ENCODE measurements at places on chromosomes 11 and 22.

DNA sequence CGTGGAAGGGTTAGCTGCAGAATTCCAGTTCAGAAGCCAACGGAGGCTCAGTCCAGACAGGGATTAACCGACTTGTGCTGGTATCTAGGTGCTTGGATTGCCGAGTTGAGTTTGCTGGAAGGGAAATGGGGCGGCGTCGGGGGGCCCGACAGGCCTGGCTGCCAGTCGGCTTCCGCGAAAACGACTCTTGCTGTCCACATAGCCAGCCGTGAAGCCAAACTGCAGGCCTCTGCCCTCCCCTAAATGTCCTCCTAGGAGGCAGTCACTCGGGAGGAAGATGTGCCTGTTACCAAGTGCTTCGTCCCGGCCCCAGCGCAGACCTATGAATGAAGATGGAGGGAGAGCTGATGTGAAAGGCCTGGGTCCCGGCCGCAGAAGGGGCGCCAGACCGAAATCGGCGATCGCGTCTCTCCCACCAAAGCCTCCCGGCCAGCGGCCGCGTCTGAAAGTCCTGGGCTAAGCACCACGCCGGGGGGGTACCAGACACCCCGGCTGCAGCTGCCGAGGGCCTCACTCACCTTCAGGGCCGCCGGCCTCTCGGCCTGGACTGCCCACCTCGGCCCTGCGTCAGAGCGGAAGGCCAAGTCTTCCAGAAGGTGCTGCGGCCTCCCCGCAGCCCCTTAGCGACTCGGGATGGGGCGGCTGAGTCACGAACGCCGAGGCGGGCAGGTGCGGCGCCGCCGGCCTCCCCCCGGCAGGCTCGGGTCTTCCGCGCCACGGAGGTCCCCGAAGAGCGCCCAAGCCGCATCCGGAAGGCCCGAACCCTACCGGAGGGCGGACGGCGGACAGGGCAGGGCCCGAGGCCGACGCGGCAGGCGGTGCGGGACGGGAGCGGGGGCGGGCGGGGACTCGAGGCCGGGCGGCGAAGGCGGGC, 7.5 kb downstream of the DPAGT1 start:
- DNase-seq = peak; percentile 83

DNA sequence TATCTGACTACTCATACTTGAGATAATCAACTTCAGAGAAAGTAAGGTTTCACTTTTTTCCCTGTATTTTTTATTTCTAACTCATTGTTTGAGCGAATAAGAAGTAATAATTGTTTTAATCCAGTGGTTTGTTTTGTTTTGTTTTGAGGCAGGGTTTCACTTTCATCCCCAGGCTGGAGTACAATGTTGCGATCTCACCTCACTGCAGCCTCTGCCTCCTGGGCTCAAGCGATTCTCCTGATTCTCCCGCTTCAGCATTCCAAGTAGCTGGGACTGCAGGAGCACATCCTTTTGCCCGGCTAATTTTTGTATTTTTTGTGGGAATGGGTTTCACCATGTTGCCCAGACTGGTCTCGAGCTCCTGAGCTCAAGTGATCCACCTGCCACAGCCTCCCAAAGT, 8.6 kb downstream of the GTF2H1 start:
- DNase-seq = no peak

GRCh38 chr22:20299746-20300136, 20.1 kb downstream of the DGCR6L start:
- no peak for DNase-seq

DNA sequence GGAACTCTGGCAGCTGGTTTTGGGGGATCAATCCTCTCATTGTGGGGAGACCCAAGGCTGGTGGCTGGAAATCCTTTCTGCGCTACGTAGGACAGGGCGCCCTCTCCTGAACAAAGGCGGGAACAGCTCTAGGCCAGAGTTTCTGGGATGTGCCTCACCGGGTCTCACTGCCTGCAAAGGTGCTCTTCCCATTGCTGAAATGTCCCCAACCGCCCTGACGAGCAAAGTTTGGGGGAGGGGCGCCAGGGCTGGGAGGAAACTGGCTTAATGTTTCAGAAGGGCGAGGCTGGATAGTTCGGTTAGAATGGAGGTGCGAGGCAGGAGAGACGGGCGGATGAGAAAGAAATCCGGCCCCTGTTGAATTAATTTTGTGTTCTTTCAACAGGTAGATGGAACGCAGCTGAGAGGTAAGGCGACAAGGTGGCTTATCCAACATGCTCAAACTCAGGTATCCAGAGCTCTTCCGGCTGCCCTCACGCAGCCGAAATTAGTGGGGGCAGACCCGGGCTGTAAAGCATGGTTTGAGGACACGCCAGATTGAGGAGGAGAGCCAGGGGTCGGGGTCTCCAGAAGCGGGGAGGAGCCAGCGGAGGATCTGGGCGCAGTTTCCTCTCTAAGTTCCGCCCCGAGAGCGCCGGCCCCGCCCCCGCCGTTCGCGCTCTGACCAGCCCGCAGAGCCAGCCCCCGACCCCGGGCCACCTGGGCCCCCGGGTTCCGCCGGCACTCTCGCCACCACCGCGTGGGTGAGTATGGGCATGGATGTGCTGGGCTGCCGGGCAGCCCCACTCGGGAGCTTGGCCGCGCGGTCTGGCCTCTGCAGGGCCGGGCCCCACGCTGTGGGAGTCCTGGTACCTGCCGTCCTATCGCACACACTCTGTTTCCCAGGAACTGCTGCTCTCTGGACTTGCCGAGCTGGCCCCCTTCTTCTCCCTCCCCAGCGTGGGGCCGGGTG, at the start of gene PGAP2:
Gene PGAP2 (plus strand): TSS at position 652 of the 952 bp plus-strand sequence. CDS start 2,700 bp downstream, outside the sequence.
- DNase-seq = peak; percentile 86

GRCh38 chr11:72482211-72482812, 48.0 kb upstream of the CLPB start:
- DNase-seq = peak; percentile 77

- DNase-seq = peak; percentile 67
Measured at GRCh38 chr11:18650859-18651557, 16.9 kb upstream of the SPTY2D1 start.

GRCh38 chr11:61349189-61349751, 12.4 kb downstream of the CYB561A3 start:
- DNase-seq = no peak

DNA sequence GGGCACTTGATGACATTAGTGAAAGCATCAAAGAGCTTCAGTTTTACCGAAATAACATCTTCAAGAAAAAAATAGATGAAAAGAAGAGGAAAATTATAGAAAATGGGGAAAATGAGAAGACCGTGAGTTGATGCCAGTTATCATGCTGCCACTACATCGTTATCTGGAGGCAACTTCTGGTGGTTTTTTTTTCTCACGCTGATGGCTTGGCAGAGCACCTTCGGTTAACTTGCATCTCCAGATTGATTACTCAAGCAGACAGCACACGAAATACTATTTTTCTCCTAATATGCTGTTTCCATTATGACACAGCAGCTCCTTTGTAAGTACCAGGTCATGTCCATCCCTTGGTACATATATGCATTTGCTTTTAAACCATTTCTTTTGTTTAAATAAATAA, 10.6 kb downstream of the REXO2 start:
- DNase-seq = no peak

DNA sequence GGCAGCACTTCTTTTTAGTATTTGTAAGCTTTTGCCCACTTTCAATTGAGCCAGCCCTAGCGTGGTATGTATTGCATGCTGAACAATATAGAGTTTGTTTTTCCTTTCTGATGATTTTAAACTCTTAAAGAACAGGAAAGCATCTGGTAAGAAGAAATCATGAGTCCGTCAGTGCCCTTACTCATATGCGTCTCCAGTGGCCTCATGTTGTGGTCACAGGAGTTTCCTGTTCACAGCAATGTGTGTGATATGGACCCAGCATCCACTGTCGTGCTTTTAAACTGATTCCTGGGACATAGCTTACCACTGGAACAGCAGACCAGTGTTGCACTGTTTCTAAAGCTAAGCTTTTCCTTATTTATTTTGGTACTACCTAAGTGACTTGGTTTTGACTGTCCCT, 40.1 kb downstream of the BID start:
- DNase-seq = no peak

DNA sequence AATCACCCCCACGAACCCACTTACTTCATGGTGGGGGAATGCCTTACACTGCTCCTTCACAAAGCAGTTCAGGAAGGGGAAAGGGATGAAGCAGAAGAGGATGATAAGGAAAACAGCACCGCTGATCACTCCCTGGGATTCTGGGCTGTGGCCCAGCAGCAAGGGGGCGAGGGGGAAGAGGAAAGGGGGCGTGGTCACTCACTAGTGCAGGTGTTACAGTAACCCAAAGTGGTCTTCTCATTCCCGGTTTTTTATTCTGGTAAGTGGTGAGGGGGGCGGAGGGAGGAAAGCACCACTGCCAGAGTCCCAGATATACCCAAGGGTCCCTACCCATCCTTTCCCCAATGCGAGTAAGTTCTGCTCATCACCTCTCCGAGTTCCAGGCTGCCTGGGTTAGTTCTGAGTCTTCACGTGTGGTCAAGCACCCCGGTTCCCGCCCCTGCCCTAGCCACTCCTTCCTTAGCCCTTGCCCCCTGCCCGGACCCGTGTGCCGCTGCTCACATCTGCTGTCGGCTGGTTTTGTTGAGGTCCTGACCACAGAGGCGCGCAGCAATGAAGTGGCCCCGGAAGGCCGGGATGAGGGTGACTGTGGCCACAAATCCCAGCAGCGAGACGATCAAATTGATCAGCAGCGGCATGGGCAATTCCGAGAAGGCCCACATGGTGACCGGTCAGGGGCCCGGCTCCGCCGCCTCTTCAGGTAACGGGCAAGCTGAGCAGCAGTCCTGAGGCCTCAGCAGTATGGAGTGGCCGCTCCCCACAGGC, 477 bp downstream of the DPAGT1 start:
- no peak for DNase-seq

GRCh38 chr22:31248138-31248745, 36.1 kb downstream of the LIMK2 start:
- DNase-seq = peak; percentile 87

DNA sequence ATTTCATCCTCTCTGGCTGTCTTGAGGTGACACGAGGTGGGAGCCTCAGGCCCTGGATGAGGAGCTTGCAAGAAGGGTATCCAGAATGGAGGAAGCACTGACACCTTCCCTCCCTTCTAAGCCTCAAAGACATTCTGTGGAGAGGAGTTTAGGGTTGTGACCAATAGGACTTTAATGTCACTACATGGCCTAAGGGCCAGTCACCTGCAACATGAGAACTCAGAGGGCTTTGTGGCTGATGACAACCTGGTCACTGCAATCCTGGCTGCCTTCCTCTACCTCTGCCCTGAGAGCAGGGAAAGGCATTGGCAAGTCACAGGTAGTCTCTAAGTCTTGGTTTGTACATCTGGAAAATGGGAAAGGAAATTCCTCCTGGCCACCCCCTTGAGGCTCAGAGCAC, 33.7 kb downstream of the PISD start:
- no peak for DNase-seq

DNA sequence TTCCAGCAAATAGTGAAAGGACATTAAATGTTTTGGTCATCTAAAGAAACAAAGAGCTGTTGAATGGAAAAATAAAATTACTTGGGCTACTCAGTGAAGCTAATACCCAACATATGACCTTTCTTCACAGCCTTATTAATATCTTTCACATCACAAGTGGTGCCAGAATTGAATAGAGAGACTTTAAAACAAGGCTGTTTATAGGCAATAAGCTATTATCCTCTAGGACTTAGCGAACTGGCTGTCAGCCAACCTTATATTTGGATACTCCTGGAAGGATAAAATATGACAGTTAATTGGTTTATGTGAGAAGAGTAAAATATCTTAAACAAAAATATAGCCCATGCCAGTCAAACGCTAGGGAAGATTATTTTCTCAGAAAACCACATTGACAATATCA, 225.5 kb upstream of the BLID start:
- DNase-seq = no peak

GRCh38 chr22:47692811-47693210, 930.4 kb downstream of the TBC1D22A start:
- no peak for DNase-seq

GRCh38 chr11:9571071-9571762, 2.3 kb upstream of the WEE1 start:
- no peak for DNase-seq

- no peak for DNase-seq
Measured at GRCh38 chr11:62001450-62002191, 34.2 kb upstream of the FTH1 start.

GRCh38 chr11:116948391-116948790, 111.0 kb upstream of the APOA1 start:
- no peak for DNase-seq

DNA sequence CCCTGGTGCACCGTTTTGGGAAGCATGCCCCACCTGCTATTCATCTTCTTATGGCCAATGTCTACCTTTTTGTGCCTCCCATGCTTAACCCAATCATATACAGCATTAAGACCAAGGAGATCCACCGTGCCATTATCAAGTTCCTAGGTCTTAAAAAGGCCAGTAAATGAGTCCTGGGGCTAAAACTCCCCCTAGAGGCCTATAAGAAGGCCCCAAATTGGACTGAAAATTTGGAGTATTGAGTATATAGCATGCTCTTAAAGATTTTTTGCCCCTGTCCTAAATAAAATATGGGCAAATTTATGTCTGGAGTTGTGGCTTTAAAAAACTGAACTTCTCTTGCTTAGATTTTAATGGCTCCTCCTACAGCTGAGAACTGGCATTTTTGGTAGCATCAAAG, 6.6 kb downstream of the OR51M1 start:
- DNase-seq = no peak

- no peak for DNase-seq
Measured at GRCh38 chr11:8015753-8016239, 28.7 kb downstream of the EIF3F start.

- DNase-seq = no peak
Measured at GRCh38 chr11:26665036-26665435, 56.8 kb downstream of the SLC5A12 start.

DNA sequence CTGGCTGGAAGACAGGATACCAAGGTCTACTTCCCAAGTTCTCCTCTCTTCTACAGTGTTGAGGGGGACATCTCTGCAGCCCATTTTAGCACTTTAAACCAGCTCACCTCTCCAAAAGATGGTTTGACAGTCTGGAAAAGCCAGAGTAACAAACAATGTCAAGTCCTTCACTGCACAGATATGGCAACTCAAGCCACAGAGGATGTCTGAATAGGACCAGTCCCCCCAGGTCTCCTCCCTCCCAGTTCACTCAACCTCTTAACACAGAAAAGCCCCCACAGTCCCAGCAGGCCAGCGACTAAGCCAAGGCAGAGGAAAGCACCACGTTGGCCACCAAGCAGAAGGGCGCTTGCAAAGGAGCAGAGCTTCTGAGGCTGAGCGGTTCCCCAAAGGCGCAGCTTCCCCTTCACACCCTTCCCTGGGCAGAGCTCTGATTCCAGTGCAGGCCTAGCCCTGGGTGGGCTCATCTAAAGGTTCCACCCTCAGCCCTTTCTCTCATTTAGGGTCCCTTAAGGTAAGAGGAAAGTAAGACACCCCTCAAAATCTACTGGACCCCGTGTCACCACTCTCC, 62.7 kb downstream of the PAK1 start:
- peak; percentile 66 for DNase-seq

GRCh38 chr22:30855677-30856518, 112.7 kb downstream of the MORC2 start:
- DNase-seq = peak; percentile 22

GRCh38 chr11:34397811-34398210, 40.0 kb upstream of the ABTB2 start:
- no peak for DNase-seq
